Activated naive CD4-positive, alpha-beta T cell (primary cell): ENCODE measurements at places on chromosomes 6 and 20.
A peak's percentile ranks its signal among the peaks of the same experiment; 100 is the strongest.

GRCh38 chr20:513429-513828 is 30.2 kb downstream of the CSNK2A1 start:
- DNase-seq = no peak

- DNase-seq = no peak
Observed at GRCh38 chr6:42572523-42572922, 8.7 kb downstream of the UBR2 start.

- DNase-seq = no peak
Observed at GRCh38 chr20:11204926-11205768, 531.3 kb upstream of the JAG1 start.

DNA sequence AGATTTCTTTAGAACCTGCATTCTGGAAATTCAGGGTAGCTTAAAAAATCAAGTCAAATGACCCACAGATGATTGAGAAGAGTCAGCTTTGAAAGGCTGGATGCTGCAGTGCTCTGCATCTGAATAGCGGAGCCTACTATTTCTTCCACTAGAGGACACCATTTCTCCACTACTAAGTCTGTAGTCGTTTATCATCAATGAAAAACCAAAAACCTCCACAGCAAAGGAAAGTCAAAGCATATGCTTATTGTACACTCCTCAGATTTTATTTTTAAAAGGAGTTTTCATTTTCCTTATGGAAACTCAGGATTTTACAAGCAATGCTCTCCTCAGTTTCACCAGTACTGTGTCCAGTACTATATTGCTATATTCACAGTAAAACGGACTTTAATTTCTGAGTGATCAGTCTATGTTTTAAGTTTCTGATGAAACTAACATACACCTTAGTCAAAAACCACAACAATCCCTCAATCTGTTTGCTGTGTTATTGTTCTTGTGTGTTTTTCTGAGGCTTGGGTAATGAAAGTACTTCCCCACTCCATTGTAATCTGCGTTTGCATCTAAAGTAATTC is 50.5 kb upstream of the ENPP5 start:
- no peak for DNase-seq

GRCh38 chr20:24909086-24909780 is 39.8 kb upstream of the CST7 start:
- no peak for DNase-seq

GRCh38 chr6:15802466-15802865 is 139.6 kb upstream of the DTNBP1 start:
- DNase-seq = no peak

- DNase-seq = no peak
Observed at GRCh38 chr6:143449714-143450452, 612 bp downstream of the ADAT2 start.

GRCh38 chr20:24469116-24469893 is at the start of gene SYNDIG1:
Gene SYNDIG1 (plus strand): TSS chr20:24469629. CDS start chr20:24543098, 73,469 bp downstream.
- no peak for DNase-seq

DNA sequence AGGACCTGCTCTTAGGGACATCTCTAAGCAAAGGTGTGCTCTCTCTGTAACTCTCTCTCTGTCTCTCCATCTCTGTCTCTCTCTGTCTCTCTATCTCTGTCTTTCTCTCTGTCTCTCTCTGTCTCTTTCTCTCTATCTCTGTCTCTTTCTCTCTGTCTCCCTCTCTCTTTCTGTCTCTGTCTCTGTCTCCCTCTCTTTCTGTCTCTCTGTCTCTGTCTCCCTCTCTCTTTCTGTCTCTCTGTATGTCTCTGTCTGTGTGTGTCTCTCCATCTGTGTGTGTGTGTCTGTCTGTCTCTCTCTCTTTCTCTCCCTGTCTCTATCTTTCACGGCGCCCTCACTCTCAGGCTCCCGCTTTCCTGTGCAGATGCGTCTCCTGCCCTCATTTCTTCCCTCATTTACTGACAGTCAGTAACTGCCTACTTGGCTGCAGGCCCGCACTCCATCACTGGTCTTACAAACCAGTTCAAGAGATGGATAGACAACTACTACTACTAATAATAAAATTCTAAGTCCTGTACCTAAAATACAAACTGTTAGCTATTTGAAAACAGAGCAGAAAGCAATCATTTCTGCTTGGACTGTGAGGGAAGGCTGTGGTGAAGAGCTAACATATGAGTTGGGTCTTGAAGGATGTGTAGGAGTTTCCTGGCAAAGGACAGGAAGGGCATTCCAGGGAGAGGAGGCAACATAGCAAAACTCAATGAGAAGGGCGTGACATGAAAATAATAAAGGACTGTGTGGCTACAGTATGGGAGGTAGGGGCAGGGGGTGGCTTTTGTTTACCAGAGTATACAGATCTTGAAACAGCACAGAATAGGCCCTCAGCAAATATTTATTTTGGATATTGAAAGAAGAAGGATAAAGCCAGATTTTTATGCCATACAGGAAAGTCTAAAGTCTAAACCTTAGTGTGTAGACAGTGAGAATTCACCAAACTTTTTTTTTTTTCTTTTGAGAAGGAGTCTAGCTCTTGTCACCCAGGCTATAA is 67.8 kb upstream of the TAB2 start:
- no peak for DNase-seq

DNA sequence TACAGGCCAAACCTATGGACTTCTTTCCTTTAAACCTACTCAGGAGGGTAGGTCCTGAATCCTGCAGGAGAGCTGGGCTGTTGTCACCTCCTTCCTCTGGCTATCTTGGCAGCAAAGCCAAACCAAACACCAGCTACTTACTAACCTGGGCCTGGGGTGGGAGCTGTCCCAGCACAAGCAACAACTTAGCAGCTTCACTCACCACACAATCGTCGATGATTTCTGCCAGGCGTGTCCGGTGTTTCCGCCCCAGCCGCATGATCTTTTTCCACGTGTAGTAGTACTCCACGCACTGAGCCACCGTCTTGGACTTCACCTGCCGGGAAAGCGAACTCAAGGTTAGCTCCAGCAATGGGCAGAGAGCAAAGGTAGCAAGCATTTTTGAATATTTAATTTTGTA is 25.4 kb upstream of the MRPS10 start:
- DNase-seq = no peak

GRCh38 chr6:167244991-167245390 is 46.1 kb upstream of the UNC93A start:
- no peak for DNase-seq

- DNase-seq = no peak
Observed at GRCh38 chr6:138545621-138545980, 46.3 kb upstream of the NHSL1 start.

DNA sequence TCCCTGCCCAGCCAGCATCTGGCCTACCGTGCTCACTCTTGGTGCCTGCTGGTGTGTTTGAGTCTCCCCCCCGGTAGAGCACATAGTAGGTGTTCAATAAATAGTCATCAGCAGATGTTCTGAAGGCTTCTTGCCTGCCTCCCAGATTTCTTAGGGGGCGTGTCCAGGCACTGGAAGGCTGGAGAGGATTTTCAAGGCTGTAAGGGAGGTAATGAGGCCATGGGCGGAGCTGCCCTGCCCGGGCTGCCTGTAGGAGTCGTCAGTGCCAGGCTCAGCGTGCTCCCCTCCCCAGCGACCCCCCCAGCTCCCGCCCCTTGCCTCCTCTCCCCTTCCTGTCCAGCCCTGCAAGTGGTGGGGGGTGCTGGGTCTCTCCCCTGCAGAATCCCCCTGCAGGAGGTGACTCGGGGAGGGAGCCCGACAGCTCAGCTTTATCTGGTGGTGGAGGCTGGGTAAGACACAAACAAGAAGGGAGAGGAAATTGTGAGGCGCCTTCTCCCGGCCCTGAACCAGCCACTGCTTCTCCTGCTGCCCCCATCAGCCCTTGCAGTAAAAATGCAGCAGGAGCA is 55.9 kb downstream of the BCAS4 start:
- no peak for DNase-seq

GRCh38 chr6:78605909-78606446 is 261.4 kb upstream of the IRAK1BP1 start:
- DNase-seq = no peak

- no peak for DNase-seq
Observed at GRCh38 chr6:66190858-66191257, 483.8 kb upstream of the EYS start.

- DNase-seq = no peak
Observed at GRCh38 chr6:149483334-149483725, 1.5 kb downstream of the ZC3H12D start.

GRCh38 chr20:2653556-2654383 is 1.3 kb downstream of the NOP56 start:
- DNase-seq = no peak

DNA sequence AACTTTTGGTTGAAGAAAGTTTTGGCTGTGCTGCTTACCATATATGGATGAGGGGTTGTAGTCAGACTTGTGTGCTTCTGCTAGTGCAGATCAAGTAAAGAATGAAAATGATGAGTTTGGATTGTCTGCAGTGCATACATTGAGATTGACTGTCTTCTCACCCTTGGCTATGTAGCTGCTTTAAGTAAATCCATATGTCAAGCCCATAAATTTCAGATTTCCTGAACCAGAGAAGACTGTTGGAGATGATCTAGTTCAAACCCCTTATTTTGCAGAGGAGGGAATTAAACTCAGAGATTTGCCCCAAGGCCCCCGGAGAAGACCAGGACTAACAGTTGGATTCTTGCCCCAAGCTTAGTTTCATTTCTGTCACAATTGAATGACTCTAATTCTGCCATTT is 67.2 kb downstream of the PKIB start:
- no peak for DNase-seq

GRCh38 chr6:46921731-46922130 is at the start of gene ADGRF5:
Gene ADGRF5 (minus strand): TSS chr6:46921938. CDS start chr6:46906762, 15,176 bp downstream.
- no peak for DNase-seq

GRCh38 chr20:3413393-3413889 is 6.0 kb upstream of the DNAAF9 start:
- no peak for DNase-seq

GRCh38 chr6:53526000-53526399 is 18.9 kb downstream of the GCLC start:
- no peak for DNase-seq

GRCh38 chr6:4420160-4420865 is 284.9 kb upstream of the ECI2 start:
- no peak for DNase-seq

DNA sequence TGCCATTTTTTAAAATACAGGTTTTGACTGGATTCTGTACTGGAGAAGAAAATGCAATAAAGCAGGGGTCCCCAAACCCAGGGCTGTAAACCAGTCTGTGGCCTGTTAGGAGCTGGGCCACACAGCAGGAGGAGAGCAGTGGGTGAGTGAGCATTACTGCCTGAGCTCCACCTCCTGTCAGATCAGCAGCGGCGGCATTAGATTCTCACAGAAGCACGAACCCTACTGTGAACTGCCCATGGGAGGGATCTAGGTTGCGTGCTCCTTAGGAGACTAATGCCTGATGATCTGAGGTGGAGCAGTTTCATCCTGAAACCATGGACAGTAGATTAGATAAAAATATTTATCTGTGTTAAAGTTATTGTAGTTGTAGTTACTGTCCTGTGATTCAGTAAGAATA is 21.1 kb upstream of the FBXO9 start:
- no peak for DNase-seq

GRCh38 chr6:147023581-147023980 is 180.6 kb upstream of the STXBP5 start:
- DNase-seq = no peak

- peak; percentile 4 for DNase-seq
Observed at GRCh38 chr20:45229264-45230056, 8.3 kb downstream of the SEMG2 start.

GRCh38 chr20:59765599-59766177 is 161.3 kb downstream of the PHACTR3 start:
- no peak for DNase-seq

DNA sequence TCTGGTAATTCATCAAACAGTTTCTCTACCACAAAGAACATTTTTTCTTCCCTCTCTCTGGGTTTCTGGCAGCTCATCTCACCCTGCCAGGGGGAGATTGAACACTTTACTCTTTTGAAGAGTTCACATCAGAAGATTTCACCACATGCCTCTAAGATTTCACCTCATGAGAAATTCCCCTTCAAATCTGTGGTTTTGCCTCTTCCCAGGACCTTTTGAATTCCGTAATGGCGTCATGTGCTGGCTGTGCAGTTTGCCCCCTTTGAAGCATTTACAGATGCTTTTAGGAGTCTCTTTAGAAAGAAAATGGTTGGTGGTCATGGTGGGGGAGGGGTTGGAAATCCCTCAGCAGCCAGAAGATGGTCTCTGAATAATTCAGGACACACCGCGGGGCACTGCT is 486.1 kb downstream of the QKI start:
- no peak for DNase-seq

- DNase-seq = no peak
Observed at GRCh38 chr6:71621918-71622519, 264.3 kb upstream of the RIMS1 start.

GRCh38 chr6:144008846-144009245 is 787 bp upstream of the PLAGL1 start:
- DNase-seq = no peak

DNA sequence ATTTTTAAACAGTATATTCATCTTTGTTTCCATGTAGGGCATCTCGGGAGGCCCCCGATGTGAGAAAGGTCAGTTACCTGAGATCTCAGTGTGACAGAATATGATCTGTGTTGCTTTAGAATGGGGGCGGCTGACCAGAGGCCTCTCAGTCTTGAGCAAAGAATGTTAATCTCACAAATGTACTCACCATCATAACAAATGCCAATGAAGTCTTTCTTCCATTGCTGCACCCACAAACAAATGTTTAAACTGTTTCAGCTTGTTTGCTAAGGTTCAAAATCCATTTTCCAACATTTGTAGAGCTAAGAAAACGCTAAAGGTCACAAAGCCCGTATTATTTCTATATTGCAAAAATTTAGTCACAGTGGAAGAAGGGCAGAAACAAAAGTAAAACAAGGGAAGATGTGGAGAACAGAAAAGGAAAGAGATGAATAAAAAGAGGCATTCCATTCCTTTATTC is 31.8 kb downstream of the ELOVL2 start:
- no peak for DNase-seq

DNA sequence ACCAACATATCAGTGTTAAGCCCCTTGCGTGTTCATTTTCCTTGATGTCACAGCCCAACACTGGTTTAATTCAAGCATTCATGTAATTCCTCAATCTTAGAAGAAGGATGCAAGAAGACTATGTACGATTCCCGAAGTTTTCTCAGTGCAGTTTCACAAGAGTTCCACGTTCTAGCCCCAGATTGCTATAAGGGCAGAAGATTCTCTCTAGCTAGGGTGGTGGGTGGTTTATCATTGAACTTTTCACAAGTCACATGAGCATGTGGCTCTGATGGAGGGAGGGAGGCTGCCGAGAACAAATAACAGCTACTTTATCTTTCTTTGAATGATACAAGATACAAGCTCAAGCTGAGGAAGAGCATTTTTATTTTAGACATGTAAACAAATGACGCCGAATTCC is 71.9 kb upstream of the NHSL1 start:
- no peak for DNase-seq

GRCh38 chr6:100559859-100560258 is 95.1 kb upstream of the SIM1 start:
- no peak for DNase-seq

- no peak for DNase-seq
Observed at GRCh38 chr20:44901974-44902373, 7.9 kb upstream of the PABPC1L start.

GRCh38 chr20:25247518-25247955 is 348 bp upstream of the PYGB start:
- no peak for DNase-seq

- DNase-seq = no peak
Observed at GRCh38 chr6:155185544-155185943, 78.3 kb upstream of the CLDN20 start.
